Muscle of arm (tissue), 14 donors: ENCODE measurements at places on chromosomes 5 and 9. TPM values are rescaled to one million over a fixed set of nuclear protein-coding genes. Genes with fewer than 3 reads are reported as not detected.

The GRPEL2 gene
- polyA plus RNA-seq: 25.9 TPM

DNA sequence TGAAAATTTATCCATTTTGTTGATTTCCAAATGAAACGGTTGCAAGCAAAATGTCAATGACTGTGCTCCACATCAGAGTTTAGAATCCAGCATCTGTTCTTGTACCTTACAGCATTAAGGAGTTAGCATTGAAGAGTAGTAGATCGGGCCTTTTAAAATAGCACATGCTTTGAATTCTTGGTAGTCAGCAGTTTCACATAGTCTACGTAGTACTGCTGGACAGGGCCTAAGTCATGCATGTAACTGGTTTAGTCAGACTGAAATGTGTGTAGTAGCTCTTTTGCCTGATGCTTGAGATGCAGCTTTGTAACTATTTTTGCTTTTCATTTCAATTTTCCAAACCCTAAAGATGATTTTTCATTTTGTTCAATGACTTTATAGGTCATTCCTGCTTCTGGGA lies 19.8 kb downstream of the LECT2 start:
- no peak for DNase-seq

- no peak for DNase-seq
These were observed 140.3 kb downstream of the OLFM1 start for GRCh38 chr9:135227641-135228251.

GRCh38 chr5:57816108-57816507 lies 333.5 kb upstream of the ACTBL2 start:
- DNase-seq: no peak

The CCDC171 gene
- 4.7 TPM for polyA plus RNA-seq

The CDC20B gene
- not detected for polyA plus RNA-seq

The CDKN2B-AS1 gene
- polyA plus RNA-seq: not detected

- no peak for DNase-seq
These were observed 210.1 kb downstream of the PSAT1 start for GRCh38 chr9:78507037-78507436.

DNA sequence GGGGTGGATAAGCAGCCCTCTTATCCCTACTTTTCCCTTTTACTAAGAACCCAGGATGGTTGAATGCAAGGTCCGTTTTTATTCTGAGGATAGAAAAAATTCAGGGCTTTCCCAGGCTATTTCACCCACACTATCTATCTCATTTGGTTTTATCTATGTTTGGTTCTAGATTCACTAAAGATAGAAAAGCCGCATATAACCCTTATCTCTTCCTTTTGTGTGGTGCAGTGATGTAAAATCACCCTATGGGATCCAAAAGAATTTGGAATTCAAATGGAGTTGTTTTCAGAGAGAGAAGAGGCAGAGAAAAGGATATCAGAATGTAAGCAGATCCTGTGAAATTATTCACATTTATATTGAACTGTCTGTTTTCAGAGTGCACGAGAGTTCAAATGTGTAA lies 236.3 kb upstream of the RFX3 start:
- no peak for DNase-seq

GRCh38 chr5:59143926-59144333 lies 561.1 kb downstream of the RAB3C start:
- no peak for DNase-seq

- DNase-seq: no peak
These were observed 556.0 kb downstream of the EBF1 start for GRCh38 chr5:158543539-158544387.

DNA sequence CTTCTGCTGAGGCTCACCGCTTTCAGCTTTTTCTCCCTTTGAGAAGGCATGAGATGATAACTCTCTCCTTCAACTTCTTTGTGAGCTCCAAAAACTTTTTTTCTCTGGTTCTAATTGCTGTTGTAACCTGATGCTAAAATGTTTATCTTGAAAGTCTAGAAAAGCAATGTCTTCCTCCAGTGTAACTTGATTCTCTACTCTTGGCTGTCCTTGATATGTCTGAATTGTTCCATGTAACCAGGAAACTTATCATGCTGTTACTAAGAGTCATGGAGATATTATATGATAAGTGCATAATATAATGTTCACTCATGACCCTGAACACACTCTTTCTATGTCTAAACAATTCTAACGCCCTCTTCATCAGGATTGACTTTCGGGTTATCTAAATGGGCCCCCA lies 128.0 kb upstream of the ABCA1 start:
- no peak for DNase-seq

DNA sequence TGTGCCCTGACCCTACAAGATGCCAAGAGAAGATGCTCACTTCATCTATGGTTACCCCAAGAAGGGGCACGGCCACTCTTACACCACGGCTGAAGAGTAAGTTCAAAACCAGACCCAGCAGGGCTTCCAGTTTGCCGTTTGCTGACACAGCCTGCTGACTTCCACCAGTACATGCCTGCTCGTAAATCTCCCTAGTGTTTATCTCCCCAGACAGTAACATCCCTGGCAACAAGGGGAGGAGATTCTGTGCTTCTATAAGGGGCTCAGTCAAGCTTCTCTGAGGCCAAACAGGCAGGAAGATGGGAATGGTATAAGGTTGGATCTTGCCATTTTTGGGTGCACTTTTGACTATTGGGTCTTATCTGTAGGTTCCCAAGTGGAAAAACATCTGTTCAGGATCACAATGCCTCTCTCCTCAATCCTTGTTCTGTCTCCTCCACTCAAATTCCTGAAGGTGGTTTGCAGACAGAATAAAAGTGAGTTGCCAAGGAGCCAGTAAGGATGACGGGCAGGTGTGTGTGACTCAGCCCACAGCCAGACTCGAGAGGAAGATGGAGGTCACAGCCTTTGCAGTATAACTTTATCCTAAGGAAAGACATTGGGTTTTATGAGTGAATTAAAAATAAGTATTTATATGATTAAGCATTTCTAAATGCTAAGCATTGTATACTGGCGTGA lies 1.9 kb downstream of the MLANA start:
- DNase-seq: no peak

DNA sequence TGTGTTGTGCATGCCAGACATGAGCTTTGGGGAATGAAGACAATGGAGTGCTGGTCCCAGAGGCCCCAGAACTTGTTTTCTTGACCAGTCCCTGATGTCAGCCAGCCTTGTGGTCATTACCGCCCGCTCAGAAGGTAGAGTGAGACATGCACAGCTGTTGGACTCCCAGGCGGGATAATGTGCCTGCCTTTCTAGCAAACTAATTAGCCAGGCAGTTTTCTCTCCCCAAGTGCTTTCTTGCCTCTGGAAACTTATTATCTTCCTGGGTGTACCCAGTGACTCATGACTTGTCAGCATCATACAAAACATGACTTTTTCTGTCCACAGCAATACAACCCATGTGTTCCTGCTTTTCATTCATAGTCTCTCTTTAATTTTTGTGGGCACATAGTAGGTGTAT lies 131.1 kb downstream of the RMI1 start:
- DNase-seq: no peak

The BARX1 gene
- not detected for polyA plus RNA-seq

The RPL37 gene
- polyA plus RNA-seq: 2,663 TPM

The FYB1 gene
- 2.0 TPM for polyA plus RNA-seq

The FOXD4L4 gene
- polyA plus RNA-seq: 0.22 TPM

The MARCOL gene
- not detected for polyA plus RNA-seq

DNA sequence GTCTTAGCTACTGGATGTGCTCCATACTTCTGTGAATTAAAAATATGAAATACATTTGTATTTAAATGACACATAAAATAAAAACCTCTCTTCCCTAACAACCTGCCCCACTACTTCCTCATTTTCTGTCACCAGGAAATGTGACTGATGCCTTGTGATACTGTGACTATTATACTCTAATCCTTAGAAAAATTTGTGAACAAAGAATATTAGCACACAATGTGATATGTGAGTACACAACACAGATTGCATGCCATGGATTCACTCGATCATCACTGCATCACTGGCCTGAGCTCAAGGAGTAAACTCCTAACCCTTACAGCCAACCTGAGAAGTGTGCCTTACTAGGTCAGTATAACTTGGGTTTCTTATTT lies 281.0 kb downstream of the EFNA5 start:
- no peak for DNase-seq

GRCh38 chr5:38471709-38472108 lies 84.7 kb downstream of the LIFR start:
- DNase-seq: no peak

- no peak for DNase-seq
These were observed 165.3 kb downstream of the TMEM167A start for GRCh38 chr5:82911910-82912309.

DNA sequence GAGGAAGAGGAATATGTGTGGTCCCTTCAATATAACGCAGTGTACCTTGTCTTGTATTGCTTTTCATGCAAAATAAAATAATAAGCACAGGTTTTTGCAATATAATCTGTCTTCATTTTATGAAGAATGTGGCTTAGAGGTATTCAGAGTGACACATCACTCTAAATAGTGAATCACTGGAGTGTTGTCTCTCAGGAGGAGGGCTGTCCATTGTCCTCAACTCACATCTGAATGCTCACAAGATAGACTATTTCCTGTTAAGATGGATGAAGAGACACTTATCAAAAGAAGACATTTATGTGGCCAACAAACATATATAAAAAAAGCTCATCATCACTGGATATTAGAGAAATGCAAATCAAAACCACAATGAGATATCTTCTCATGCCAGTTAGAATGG lies 1147.5 kb upstream of the C9orf72 start:
- DNase-seq: no peak

The TPPP gene
- polyA plus RNA-seq: 11.1 TPM

The AGXT2 gene
- polyA plus RNA-seq: not detected

- no peak for DNase-seq
These were observed 10.4 kb upstream of the SLC30A5 start for GRCh38 chr5:69083412-69083811.

The PCDHB11 gene
- polyA plus RNA-seq: 2.4 TPM

DNA sequence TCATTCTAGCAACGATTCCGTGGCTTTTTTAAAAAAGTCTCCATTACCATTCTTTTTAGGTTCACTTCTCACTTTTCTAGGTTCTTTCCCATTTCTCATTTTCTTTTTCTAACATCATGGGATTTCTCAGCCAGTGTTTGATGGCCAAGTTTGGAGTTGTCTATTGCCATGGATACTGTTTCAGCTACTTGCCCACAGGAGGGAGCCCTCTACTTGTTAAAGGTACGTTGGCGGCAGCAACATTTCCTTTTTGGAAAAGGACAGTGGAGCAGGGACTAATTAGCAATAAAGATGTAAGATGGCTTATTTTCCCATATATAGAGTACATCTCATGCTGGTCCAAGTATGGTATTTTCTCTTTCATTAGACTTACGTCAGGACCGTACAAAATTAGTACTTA lies 2257.5 kb upstream of the C9orf72 start:
- DNase-seq: peak; percentile 20

GRCh38 chr5:33558489-33558888 lies 117.7 kb downstream of the TARS1 start:
- DNase-seq: peak; percentile 54

The GTF3C4 gene
- polyA plus RNA-seq: 15.4 TPM

DNA sequence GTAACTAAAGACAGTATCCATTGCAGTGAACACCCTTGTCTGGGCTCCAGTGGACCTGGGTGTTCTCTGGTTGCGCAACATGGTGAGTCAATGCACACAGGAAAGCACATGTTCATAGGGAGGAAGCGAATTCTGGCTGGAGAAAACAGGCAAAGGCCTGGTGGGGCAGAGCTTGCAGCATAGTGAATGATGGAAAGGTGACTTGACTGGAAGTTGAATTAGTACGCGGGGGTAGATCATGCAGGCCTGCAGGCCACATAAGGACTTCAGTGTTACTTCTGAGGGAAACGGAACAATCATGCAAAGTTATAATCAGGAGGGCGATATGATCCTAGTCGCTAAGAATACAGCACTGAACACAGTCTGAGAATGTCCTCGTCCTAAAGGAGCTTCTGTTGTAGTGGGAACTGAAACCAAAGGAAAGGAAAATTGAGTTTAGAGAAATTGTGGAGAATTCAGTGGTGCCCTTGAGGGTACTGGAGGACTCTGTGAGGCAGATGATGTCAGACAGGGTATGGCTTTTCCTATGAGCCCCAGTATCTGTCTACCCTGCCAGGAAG lies 71.9 kb upstream of the RANBP3L start:
- DNase-seq: peak; percentile 10

- DNase-seq: no peak
These were observed 6.7 kb upstream of the ANKRD18B start for GRCh38 chr9:33517373-33517772.

The CRAT gene
- 32.0 TPM for polyA plus RNA-seq

The ANXA2R gene
- 0.75 TPM for polyA plus RNA-seq

- no peak for DNase-seq
These were observed 15.1 kb downstream of the SLC22A5 start for GRCh38 chr5:132384506-132385050.

DNA sequence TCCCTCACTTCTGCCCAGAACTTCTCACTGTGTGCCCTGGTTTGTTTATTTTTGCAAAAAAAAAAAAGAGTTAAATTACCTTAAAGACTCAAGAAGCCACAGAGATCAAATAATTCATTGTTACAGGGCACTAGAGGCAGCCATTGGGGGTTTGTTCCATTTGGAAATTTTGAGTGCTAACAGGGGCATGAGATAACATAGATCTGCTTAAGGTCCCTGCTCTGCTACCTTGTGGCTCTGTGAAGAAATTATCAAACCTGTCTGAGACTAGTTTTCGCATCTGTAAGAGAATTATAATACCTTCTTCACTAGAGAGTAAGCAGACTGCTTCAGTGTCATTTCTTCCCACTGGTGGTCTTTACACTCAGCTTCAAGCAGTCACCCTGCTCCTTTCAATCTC lies 394 bp downstream of the TLR4 start:
- DNase-seq: no peak

GRCh38 chr9:73806876-73807275 lies 655.2 kb downstream of the ANXA1 start:
- no peak for DNase-seq

DNA sequence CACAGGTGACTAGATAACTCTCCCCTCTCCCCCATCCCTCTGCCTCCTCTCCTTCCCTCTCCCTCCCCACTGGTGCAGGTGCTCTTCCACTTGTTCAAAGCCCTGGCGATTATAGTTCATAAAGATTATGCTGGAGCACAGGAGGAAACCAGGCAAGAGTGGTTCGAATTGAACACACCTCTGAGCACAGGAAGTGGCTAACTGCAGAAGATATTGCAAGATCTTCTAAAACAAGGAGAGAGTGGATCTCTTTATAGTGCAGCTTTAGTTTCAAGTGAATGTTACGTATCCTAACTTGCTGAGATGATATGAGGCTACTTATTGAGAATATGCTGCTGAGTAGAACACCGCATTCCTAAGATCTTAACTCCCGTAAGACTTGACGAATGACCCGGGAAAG lies 178.4 kb downstream of the GOLPH3 start:
- DNase-seq: no peak

GRCh38 chr5:139105621-139106071 lies 92.5 kb downstream of the SIL1 start:
- DNase-seq: peak; percentile 19
